ENCODE measurements at places on chromosomes 4 and X. TPM values are rescaled to one million over a fixed set of nuclear protein-coding genes. Genes with fewer than 3 reads are reported as not detected.

GRCh38 chr4:107757864-107758476 is 37.9 kb upstream of the PAPSS1 start:
- no peak for DNase-seq

GRCh38 chr4:53644607-53645006 is 53.3 kb upstream of the LNX1 start:
- DNase-seq = no peak

DNA sequence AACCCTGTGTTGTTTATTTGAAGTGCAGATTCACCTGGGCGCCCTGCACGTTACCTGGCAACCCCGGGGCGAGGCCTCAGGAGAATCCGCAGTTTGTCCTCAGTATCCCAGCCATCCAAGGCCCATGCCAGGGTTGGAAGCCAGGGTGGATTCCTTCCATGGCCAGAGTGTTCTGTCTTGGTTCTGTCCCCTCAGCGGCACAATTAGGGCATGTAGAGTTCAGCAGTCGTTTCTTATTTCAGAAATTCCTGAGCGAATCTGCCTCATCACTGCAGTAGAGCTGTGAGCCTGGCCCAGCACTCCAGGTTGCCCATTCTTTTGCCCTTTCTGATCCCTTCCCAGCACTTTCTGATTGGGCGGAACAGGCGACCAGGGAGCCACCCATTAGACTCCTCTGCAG is 29.9 kb upstream of the CLCN4 start:
- DNase-seq = no peak

DNA sequence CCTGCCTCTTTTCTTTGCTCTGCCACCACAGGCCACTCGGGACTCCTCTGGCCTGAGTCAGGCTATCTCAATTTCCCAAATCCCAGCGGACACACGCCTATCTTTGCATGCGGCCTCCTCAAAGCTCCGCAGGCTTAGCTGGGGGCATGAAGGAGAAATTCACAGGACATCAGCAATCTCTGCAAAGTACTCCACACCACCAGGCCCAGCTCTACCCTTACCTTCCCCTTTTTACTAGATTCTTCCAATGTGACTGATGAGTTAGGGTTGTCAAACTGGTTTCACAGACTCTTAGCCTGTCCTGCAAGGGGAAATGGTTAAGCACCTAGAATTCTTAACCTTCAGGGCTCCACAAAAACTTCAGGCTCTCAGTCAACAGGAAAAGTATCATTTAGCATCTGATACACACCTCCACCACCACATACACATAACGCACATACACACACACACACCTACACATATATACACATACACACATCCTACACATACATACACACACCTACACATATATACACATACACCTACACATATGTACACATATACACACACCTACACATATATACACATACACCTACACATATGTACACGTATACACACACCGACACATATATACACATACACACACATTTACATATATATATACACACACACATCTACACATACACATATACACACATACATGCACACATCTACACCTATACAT is 349.1 kb downstream of the ANK2 start:
- no peak for DNase-seq

DNA sequence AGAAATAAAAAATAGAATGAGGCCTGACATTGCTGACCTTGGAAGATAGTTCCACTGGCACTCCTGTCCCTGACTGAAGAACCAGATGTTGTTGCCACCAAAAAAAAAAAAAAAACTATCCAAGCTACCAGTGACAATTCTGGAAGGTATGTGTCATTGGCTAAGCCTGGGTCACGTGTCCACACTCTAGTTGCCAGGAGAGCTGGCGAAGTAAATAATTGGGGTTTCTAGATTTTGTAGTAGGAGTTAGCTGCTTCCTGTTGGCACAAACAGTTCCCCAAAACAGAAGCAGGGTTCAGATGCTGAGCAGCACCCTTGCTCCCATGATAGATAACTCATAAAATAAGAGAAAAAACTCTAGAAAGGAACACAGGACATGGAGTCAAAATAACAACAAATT is 20.5 kb downstream of the MND1 start:
- DNase-seq = no peak

GRCh38 chr4:41069838-41070237 is 144.5 kb downstream of the APBB2 start:
- DNase-seq = no peak

GRCh38 chr4:141636771-141637460 is 533 bp downstream of the IL15 start:
- DNase-seq = no peak

The FANCB gene
- 1.1 TPM for total RNA-seq

The MAGEA4 gene
- total RNA-seq = not detected

The PRR27 gene
- total RNA-seq = not detected

The NR0B1 gene
- not detected for total RNA-seq

All from mesenteric fat pad (tissue), 1 donor.